ENCODE measurements at places on chromosomes 7 and 10. TPM values are rescaled to one million over a fixed set of nuclear protein-coding genes. Genes with fewer than 3 reads are reported as not detected.

DNA sequence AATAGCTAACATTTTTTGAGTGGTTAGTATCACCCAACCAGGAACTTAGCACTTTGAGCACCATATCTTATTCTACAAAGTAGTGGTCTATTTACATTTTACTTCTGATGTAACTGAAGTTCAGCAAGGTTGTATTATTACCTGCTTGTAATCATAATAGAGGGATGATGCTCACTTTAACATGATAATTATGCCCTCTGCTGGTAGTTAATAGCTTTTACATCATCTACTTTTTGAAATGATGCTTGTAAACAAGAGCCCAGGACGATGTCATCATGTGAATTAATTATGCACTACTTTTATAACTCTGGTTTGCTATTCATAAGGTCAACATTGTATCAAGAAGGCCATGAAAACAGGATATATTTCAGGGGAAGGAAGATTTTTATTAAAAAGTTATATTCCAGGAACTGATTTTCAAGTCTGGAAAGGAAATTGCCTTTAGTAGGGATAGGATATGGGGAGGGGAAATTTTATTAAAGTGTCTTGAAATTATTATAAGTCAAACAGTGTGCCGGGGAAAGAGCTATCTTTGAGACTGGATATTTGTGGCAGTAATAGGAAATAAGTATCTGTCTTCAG is 80.3 kb upstream of the SCIN start:
- DNase-seq: peak; percentile 13

GRCh38 chr7:20737840-20738448 is 48.7 kb downstream of the SP8 start:
- no peak for DNase-seq

GRCh38 chr7:41010967-41011366 is 691.9 kb downstream of the INHBA start:
- DNase-seq: no peak

DNA sequence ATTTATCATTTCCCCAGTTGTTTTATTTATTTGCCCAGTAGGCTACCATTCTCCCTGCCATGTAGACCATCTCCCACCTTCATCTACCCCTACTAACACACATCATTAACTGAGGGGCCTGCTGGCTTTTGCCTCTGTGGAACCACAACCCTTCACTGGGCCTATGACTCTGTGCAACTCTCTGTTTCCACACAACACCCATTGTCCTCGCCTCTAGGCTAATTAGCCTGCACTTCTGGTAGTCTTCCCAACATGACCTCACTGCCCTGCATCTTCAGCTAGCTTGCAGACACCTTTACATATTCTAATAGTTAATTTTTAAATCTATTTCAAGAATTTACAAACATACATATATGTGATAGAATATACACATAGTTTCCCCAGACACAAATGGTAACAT is 7.5 kb downstream of the ANKIB1 start:
- no peak for DNase-seq

DNA sequence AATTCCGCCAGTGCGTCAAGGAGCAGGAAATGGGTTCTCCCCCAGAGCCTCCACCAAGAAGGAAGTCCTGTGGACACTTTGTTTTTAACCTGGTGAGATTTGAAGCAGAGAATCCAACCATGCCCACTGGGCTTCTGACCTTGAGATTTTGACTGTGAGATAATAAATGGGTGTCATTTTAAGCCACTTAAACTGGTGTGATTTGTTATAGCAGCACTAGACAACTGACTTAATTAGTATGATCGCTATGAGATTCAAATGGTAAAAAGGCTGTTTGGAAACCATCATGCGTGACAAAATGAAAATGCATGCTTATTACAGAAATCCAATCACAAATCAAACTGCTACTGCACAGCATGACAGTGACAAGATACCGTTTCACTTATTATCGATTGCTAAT is 98.0 kb downstream of the ADAM12 start:
- DNase-seq: no peak

- no peak for DNase-seq
These were observed 4.8 kb upstream of the GTPBP4 start for GRCh38 chr10:983401-983800.

GRCh38 chr10:69374931-69375306 is 41.8 kb downstream of the TACR2 start:
- no peak for DNase-seq

- no peak for DNase-seq
These were observed 197.0 kb upstream of the AGK start for GRCh38 chr7:141354251-141354650.

DNA sequence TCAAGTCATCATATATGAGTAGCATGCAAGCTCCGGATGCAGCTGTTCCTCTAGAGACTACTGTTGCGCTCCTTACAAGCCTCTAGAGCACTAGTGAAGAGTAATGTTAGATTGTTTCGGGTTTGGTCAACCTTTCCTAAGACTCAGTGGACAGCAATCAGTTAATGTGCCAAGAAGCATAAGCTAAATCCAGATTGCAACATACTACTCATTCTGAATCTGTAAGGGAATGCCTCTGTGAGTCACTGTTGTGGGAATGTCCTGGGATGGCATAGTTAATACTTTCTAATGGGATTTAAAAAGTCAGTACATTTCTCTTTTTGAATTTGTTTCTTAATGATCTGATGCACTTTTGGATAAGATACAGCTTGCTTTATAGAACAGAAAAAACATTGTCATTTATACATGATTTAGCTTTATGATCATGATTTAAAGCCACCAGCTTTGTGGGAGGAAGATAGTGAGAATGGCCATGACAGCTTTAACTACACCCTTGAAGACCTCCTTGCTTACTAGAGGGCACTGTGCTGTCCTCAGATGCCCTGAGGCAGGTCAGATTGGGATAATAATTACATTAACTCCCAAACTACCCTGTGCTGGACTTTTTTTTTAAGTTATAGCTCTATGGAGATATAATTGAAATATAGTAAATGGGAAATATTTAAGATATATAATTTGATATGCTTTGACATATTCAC is 138.4 kb downstream of the SDK1 start:
- no peak for DNase-seq

- no peak for DNase-seq
These were observed 84.8 kb upstream of the C7orf33 start for GRCh38 chr7:148505645-148506375.

DNA sequence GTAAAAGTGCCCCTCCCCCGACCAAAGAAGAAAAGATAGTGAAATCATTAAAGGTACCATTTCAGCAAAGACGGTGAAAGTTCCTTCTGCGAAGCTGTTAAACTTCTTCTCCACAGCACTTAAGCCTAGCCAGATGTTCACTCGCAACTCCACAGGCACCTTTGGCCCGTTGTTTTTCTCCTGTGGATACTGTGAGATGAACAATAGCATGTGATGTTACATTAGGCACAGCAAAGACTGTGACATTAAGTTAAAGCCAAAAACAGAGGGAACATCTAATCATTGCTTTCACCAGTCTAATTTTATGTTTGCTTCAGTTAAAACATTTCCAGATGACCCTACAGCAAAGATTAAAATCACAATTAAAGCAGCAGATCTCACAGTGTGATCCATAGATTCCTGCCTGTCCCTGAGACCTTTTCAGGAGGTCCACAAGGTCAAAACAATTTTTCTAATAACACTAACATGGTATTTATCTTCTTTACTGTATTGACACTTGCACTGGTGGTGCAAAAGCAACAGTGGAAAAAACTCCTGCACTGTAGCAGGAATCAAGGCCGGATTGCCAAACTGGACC is 112.5 kb downstream of the MYOF start:
- DNase-seq: no peak

GRCh38 chr7:37732253-37732652 is 48.7 kb downstream of the GPR141 start:
- DNase-seq: peak; percentile 5

DNA sequence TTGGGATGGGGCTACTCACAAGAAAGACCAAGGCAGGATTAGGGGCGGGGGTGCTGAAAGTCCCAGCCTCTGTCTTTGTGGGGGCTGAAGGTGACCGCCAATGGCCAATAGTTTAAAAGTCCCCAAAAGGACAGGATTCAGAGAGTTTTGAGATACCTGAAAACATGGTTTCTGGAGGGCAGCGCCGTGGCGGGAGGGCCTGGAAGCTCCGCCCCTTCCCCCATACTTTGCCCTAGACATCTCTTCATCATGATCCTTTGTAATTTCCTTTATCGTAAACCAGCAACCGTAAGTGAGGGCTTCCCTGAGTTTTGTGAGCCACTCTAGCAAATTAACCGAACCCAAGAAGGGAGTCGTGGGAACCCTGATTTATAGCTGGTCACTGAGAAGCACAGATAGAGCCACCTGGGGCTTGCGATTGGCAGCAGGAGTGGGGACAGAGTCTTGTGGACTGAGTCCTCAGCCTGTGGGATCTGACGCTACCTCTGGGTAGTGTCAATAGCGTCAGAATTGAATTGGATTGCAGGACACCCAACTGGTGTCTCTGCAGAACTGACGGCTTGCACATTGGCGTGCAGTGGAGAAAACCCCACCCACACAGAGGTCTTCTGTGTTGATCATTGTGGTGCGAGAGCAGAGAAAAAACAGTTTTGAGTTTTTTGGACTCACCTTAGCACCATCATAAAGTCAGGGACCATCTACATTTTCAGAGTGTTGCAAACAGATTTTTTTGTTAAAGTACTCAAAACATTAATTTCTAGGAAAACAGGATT is 169.3 kb downstream of the USP6NL start:
- DNase-seq: no peak

- DNase-seq: no peak
These were observed 297.2 kb upstream of the KAT6B start for GRCh38 chr10:74529205-74529604.

GRCh38 chr10:72083790-72084459 is 4.4 kb downstream of the SPOCK2 start:
- peak; percentile 43 for DNase-seq

DNA sequence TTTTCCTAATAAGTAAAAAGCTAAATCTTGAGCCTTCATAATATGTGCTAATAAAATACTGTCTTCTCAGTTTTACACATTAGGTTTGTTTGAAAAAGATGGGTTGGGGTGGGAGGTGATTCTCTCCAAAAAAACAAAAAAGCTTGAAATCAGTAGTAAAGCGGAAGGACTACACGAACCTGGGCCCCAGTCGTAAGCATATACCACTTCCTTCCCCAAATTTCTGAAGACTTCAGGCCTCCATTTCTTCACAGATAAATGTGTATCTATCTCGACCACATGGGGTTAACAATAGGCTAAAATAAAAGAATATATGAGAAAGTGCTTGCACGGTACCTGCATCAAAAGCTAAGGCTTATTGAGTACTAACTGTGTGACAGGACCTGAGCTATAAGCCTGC is 51.6 kb upstream of the PAX2 start:
- DNase-seq: no peak

- no peak for DNase-seq
These were observed 20.7 kb upstream of the TECTB start for GRCh38 chr10:112262546-112262945.

GRCh38 chr7:82521906-82522445 is 78.4 kb upstream of the CACNA2D1 start:
- DNase-seq: no peak

DNA sequence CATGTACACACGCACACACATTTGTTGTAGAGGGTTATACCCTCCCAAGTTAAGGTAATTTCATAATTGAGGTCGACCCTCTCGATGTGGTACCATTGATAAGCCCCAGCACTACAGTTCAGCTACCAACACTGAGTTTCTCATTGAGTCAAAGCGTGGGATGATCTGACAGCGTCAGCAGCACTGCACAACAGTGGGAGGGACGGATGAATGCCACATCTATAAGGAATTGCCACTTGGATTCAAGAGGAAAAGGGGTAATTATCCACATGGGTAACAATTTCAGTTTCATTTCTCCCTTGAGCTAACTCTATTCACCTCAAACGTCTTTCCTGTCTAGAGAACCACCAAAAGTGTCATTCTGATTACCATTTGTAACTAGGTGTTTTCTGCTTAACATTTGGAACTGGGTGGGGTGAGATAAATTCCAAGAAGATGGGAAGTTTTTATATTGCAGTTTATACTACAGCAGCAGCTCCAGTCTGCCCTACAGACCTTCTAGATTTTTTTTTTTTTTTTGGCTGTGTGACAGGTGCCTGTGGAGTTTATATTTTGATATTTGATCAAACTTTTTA is 342.9 kb downstream of the AUTS2 start:
- no peak for DNase-seq

- no peak for DNase-seq
These were observed 182.1 kb upstream of the CDC14C start for GRCh38 chr7:48742079-48742798.

GRCh38 chr10:86965986-86966654 is 2.2 kb upstream of the ADIRF start:
- DNase-seq: no peak

GRCh38 chr7:36565792-36566356 is 158.4 kb downstream of the AOAH start:
- DNase-seq: peak; percentile 51

- no peak for DNase-seq
These were observed 254.2 kb downstream of the MAGI2 start for GRCh38 chr7:79199266-79199665.

Gene SPDYE18
- not detected for total RNA-seq

Gene RBP3
- total RNA-seq: not detected

Gene TMEM270
- total RNA-seq: not detected

Gene THSD7A
- not detected for total RNA-seq

Gene CLRN3
- total RNA-seq: not detected

Gene TAS2R41
- total RNA-seq: not detected

Gene TDRD1
- not detected for total RNA-seq

Gene GTF2IRD1
- total RNA-seq: 28.3 TPM
